ENCODE measurements at places on chromosomes 1 and 21. TPM values are rescaled to one million over a fixed set of nuclear protein-coding genes. Genes with fewer than 3 reads are reported as not detected.

BEND5 gene
- 3.8 TPM for polyA plus RNA-seq

TFF3 gene
- 6.7 TPM for polyA plus RNA-seq

ETV3L gene
- polyA plus RNA-seq, result 0.26 TPM

ANKRD65 gene
- 2.0 TPM for polyA plus RNA-seq

DTL gene
- 36.0 TPM for polyA plus RNA-seq

AADACL4 gene
- polyA plus RNA-seq, result 0.13 TPM

PLPP3 gene
- 42.0 TPM for polyA plus RNA-seq

GJC2 gene
- polyA plus RNA-seq, result 0.17 TPM

PCP4L1 gene
- 0.41 TPM for polyA plus RNA-seq

S100A10 gene
- polyA plus RNA-seq, result 23.9 TPM

C8A gene
- polyA plus RNA-seq, result not detected

CATSPERE gene
- 0.05 TPM for polyA plus RNA-seq

HSD11B1 gene
- not detected for polyA plus RNA-seq

PRDM15 gene
- 9.7 TPM for polyA plus RNA-seq

TNFAIP8L2 gene
- polyA plus RNA-seq, result not detected

PDZK1IP1 gene
- 0.17 TPM for polyA plus RNA-seq

NRAS gene
- 24.5 TPM for polyA plus RNA-seq

PALMD gene
- not detected for polyA plus RNA-seq

HSF2BP gene
- 0.52 TPM for polyA plus RNA-seq

PHC2 gene
- polyA plus RNA-seq, result 14.2 TPM

TTC4 gene
- 21.0 TPM for polyA plus RNA-seq

MATN1 gene
- polyA plus RNA-seq, result 0.12 TPM

TNFSF4 gene
- polyA plus RNA-seq, result 0.31 TPM

HES2 gene
- polyA plus RNA-seq, result 0.86 TPM

NME7 gene
- polyA plus RNA-seq, result 11.6 TPM

PLA2G2F gene
- not detected for polyA plus RNA-seq

JUN gene
- polyA plus RNA-seq, result 6.6 TPM

MPZ gene
- polyA plus RNA-seq, result 5.1 TPM

BTG2 gene
- polyA plus RNA-seq, result 15.1 TPM

GUCA2A gene
- polyA plus RNA-seq, result not detected

DYNLT4 gene
- polyA plus RNA-seq, result 0.19 TPM

DMBX1 gene
- 0.23 TPM for polyA plus RNA-seq

HES3 gene
- 105 TPM for polyA plus RNA-seq

CD48 gene
- not detected for polyA plus RNA-seq

KCNJ15 gene
- polyA plus RNA-seq, result under 0.01 TPM

SMIM34 gene
- not detected for polyA plus RNA-seq

MROH9 gene
- not detected for polyA plus RNA-seq

KIAA0040 gene
- polyA plus RNA-seq, result 11.0 TPM

CCDC27 gene
- 0.15 TPM for polyA plus RNA-seq

TCHH gene
- 0.02 TPM for polyA plus RNA-seq

RRP15 gene
- polyA plus RNA-seq, result 2.1 TPM

MYBPH gene
- polyA plus RNA-seq, result not detected

METTL25B gene
- polyA plus RNA-seq, result 30.1 TPM

OR2L2 gene
- not detected for polyA plus RNA-seq

CLCA2 gene
- polyA plus RNA-seq, result not detected

C1orf53 gene
- polyA plus RNA-seq, result 1.3 TPM

HSD3B1 gene
- not detected for polyA plus RNA-seq

PADI2 gene
- 2.5 TPM for polyA plus RNA-seq

CDC42BPA gene
- polyA plus RNA-seq, result 6.3 TPM

SPTA1 gene
- polyA plus RNA-seq, result not detected

BTBD19 gene
- 1.1 TPM for polyA plus RNA-seq

KLHDC9 gene
- polyA plus RNA-seq, result 18.0 TPM

FNDC5 gene
- 3.2 TPM for polyA plus RNA-seq

Data from H1 (cell line).